ENCODE measurements at places on chromosomes 2 and 18.

- no peak for DNase-seq
These were observed 73.6 kb upstream of the EPC2 start for GRCh38 chr2:148570989-148571388.

- DNase-seq: no peak
These were observed 66.9 kb downstream of the TRAPPC12 start for GRCh38 chr2:3446381-3446780.

- DNase-seq: no peak
These were observed 196.5 kb downstream of the TFCP2L1 start for GRCh38 chr2:121088251-121089165.

- DNase-seq: no peak
These were observed 736.3 kb downstream of the NRXN1 start for GRCh38 chr2:50295596-50295995.

DNA sequence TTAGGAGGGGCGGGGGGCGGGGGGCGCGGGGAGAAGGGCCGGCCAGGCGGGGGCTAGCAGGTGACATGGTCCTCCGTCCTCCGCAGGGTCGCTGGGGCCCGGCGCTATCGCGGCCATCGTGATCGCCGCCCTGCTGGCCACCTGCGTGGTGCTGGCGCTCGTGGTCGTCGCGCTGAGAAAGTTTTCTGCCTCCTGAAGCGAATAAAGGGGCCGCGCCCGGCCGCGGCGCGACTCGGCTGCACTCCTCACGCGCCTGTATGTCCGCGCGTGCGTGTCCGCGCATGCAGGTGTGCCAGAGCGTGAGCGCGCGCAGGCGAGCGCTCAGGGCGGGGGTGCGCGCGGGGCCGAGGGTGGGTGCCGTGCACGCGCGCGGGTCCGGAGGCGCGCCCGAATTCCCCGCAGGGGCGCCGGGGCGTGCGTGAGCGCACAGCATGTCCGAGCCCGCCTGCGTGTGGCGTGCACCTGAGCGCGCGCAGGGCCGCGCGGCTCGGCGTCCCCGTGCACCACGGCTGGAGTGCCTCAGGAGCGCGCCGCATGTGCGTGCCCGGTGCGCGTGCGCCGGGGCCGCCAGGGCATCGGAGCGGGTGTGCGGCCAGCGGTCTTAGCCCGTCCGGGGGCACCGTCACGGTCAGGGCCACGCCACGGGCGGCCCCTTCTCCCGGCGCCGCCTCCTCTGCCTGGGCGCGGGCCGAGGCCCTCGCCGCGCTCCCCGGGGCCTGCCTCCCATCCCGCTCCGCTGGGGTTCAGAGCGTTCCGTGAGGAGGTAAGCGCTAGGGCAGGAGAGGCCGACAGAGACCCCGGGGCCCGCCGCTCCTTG lies 6.3 kb downstream of the SNORC start:
- no peak for DNase-seq

GRCh38 chr2:129492548-129492947 lies 486.9 kb upstream of the RAB6C start:
- DNase-seq: no peak

- no peak for DNase-seq
These were observed 10.4 kb downstream of the VSNL1 start for GRCh38 chr2:17550907-17551306.

GRCh38 chr2:143296089-143296488 lies 166.9 kb downstream of the ARHGAP15 start:
- DNase-seq: no peak

DNA sequence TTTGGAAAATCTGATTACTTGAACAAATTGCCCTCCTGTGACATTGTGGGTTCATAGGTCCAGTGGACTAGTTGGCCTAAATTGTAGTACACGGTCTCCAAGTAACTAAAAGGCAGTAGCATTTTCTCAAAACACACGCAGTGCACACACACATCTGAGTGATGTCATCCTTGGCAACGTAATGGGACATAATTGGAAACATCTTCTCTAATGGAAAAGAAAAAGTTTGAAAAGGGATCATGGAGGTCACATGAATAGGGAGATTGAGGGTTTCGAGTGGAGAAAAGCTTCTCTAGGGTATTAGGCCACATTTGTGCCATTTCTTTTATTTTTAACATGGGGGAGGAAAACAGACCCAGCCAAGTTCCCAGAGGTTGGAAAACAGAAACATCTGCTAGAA lies 93.3 kb downstream of the MAP4K4 start:
- DNase-seq: no peak

- DNase-seq: no peak
These were observed 109.6 kb downstream of the COLEC12 start for GRCh38 chr18:390741-391478.

GRCh38 chr2:41414486-41415230 lies 633.2 kb upstream of the PKDCC start:
- no peak for DNase-seq

GRCh38 chr2:205235434-205235833 lies 446.9 kb upstream of the NRP2 start:
- DNase-seq: no peak

DNA sequence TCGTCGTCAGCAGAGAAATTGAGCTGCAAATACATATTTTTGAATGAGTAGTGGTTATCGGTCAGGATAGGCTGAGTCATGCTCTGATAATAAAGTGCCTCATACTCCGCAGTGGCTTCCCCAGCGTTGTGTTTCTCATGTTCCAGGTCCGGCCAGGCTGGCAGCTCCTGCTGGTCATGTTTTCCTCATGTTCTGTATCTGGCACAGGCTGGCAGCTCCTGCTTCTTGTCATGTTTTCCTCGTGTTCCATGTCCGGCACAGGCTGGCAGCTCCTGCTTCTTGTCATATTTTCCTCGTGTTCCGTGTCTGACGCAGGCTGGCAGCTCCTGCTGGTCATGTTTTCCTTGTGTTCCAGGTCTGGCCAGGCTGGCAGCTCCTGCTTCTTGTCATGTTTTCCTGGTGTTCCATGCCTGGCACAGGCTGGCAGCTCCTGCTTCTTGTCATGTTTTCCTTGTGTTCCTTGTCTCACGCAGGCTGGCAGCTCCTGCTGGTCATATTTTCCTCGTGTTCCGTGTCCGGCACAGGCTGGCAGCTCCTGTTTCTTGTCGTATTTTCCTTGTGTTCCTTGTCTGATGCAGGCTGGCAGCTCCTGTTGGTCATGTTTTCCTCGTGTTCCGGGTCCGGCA lies 148.9 kb downstream of the ATP9B start:
- no peak for DNase-seq
